ENCODE measurements at places on chromosomes 5 and 9.
A peak's percentile ranks its signal among the peaks of the same experiment; 100 is the strongest.

- peak; percentile 50 for DNase-seq
Measured at GRCh38 chr9:137339045-137339907, 37.2 kb upstream of the NRARP start.

- no peak for DNase-seq
Measured at GRCh38 chr5:22736443-22737003, 116.6 kb downstream of the CDH12 start.

- no peak for DNase-seq
Measured at GRCh38 chr5:14357441-14357840, 214.3 kb downstream of the TRIO start.

- DNase-seq = no peak
Measured at GRCh38 chr5:170151097-170151831, 45.6 kb downstream of the FOXI1 start.
